Ovary (tissue), 10 donors: ENCODE measurements at places on chromosomes 6 and 20. TPM values are rescaled to one million over a fixed set of nuclear protein-coding genes. Genes with fewer than 3 reads are reported as not detected.

DNA sequence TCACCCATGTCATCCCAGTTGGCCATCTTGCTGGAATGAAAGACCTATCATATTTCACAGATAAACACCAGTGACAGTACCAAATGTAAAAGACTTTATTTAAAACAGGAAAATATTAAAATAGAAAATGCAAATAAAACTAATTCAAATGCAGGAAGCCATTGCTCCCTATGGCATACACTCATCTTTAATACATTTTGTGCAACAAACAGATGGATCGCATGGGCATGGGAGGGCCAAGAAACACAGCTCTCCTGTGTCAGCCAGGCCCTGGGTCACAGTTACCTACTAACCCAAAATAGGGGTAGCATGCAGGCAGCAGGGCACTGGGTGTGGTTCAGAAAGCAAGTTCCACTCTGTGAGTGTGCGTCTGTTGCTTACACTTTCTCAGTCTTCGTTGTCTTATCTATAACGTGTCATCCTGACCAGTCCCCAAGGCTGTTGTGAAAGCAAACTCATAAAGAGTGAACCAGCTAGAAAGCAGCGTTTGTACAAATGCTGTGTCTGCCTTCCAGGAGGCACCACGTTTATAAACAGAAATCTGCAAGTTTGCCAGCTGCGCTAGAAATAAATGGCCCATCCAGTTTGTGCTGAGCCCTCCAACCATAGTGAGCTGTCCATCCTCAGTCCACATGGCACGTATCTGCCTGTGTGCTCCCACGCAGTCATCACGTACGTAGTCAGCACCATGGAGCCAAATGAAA, 180.5 kb downstream of the SYNDIG1 start:
- H3K4me3 ChIP-seq, result no peak overlapping the region
- H3K27ac ChIP-seq, result no peak overlapping the region
- peaks cover 2% of the 10 kb centered on the region for H3K4me1 ChIP-seq
- H3K36me3 ChIP-seq, result no peaks in the 10 kb centered on the region

GRCh38 chr6:137117581-137117980, 55.9 kb downstream of the IL22RA2 start:
- no peaks in the 10 kb centered on the region for H3K27me3 ChIP-seq
- H3K4me1 ChIP-seq, result no peaks in the 10 kb centered on the region
- H3K27ac ChIP-seq, result no peak overlapping the region
- DNase-seq, result no peak
- no peaks in the 10 kb centered on the region for H3K36me3 ChIP-seq

DNA sequence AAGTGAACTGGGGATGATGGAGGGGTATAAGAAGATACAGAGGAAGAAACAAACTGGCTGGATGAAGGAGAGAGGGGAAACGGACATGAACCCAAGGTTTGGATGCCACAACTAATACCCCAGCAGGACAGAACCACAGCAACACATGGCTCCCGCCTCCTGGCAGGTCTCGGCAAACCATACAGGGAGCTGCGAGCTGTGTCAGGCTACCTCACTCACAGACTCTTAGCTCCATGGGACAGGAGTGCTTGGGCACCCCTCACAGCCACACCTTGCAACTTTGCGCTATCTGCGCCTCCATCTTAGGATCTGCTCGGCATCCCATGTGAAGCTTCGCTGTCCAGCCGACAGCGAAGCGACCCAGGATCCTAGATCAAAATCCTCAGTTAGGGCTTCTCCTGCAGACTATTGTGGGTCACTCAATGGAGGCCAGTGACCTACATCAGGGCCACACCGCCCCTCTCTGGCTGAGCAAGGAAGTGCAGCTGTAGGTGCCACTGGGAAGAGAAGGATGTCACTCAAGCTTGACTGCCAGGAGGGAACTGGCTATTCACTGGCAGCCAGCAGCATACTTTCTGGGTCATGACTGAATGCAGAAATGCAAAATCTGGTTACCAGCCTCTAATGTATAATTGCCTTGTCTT, 174.4 kb upstream of the RIN2 start:
- no peaks in the 10 kb centered on the region for H3K36me3 ChIP-seq
- DNase-seq, result peak; percentile 52
- H3K4me3 ChIP-seq, result no peak overlapping the region
- no peak overlapping the region for H3K27ac ChIP-seq

DNA sequence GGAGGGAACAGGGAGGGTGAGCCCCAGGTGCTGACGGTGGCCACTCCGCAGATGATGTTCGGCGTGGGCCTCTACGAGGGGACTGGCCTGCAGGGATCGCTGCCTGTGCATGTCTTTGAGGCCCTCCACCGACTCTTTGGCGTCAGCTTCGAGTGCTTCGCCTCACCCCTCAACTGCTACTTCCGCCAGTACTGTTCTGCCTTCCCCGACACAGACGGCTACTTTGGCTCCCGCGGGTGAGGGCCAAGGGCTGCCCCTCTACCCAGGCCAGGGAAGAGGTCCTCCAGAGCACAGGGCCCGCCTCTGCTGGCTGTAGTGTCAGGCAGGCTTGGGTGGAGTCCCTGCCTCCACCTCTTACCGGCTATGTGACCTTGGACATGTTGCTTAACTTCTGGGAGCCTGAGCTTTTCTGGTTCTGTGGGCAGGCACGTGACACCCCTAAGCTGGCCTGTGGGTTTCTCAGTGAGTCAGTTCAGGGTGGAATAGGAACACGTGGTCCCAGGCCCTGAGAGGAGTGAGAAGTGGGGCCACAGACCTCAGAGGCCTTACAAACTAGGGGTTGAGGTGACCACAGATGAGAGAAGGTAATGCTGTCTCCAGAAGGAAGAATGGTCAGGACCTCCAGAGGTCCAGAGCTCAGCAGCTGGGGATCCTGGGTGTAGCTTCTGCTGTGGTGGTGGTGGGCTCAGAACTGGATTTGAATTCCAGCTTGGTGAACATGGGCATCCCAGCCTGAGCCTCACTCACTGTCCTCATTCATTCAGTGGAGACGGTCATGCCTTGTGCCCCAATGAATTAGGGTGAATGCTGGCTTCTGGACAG, 11.9 kb downstream of the PCIF1 start:
- H3K27me3 ChIP-seq, result no peaks in the 10 kb centered on the region

DDRGK1 gene
- 52.3 TPM for total RNA-seq

DNA sequence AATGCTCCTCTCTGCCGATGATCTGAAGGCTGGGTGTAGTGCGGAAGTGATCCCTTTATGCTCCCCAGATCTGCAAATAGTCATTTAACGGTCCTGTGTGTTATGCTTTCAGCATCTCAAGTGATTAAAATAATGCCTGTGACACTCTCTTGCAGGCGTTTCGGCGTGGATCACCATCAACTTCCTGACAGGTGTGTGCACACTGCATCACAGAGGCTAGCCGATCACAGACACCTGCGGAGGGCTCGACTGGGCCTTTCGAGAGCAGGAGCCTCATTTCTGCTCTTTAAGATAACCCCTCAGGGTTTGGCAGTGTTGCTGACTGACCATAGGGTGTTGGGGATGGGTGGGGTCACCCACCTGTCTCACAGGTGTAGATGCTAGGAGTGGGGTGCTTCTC, 20.0 kb downstream of the ENTPD6 start:
- no peaks in the 10 kb centered on the region for H3K36me3 ChIP-seq
- H3K27me3 ChIP-seq, result no peaks in the 10 kb centered on the region
- DNase-seq, result no peak
- no peak overlapping the region for H3K4me3 ChIP-seq
- H3K27ac ChIP-seq, result no peak overlapping the region

GRCh38 chr20:61659246-61659993, 406.3 kb downstream of the TAF4 start:
- no peak overlapping the region for H3K4me3 ChIP-seq
- DNase-seq, result no peak
- no peaks in the 10 kb centered on the region for H3K27me3 ChIP-seq
- H3K27ac ChIP-seq, result no peak overlapping the region

CEP162 gene
- 9.4 TPM for total RNA-seq

DNA sequence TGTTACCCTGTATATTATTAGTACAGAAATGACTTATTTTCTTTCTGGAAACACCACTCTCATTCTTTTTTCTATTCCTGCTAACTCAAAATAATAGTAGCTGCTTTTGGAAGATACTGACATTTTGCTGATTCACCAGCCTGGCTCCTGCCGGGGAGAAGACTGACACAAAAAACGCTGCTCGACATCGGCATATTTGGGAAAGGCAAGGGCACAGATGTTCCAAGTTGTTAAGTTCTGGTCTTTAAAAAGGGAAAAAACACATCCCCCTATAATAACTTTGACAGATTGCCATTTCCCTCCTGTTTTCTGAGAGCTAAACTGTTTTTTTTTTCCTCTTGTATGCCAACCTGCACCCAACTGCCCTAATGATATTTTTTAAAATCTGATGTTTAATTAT, 55.4 kb downstream of the CTNNBL1 start:
- H3K4me3 ChIP-seq, result no peak overlapping the region
- no peaks in the 10 kb centered on the region for H3K4me1 ChIP-seq
- no peaks in the 10 kb centered on the region for H3K36me3 ChIP-seq
- no peaks in the 10 kb centered on the region for H3K27me3 ChIP-seq
- H3K27ac ChIP-seq, result no peak overlapping the region
- no peak for DNase-seq

DNA sequence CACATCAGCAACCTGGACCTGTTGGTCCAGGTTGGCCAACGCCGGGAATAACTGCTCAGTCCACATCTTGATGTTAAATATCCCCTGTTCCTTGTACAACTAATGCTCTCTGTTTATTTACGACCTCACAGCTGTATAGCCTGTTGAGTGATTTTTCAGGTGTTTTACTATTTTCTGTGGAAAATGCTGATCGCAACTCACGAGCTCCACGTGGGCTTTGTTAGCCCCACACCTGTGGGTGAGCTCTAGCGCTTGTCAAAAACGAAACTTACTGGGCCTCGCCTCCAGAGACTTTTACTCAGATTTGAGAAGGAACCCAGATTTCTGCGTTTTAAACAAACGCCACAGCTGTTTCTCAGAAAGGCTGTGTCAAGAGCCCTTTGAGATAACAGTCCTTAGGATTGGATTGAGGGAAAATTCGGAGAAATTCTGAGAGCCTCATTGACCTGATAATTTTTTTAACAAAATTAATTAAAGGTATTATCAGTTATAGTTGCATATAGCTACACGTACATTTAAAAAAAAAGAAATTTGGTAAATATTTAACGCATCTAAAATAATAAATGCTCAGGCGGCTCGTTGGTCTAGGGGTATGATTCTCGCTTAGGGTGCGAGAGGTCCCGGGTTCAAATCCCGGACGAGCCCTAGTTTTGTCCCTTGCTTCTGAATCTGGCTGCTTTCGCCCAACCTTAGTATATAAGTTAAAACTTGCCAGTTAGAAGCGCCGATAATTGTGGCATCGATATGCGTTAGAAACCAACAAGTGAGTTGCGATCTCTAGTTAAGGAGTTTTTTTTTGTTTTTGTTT, 16.7 kb downstream of the HMGN4 start:
- H3K4me1 ChIP-seq, result peaks cover 3% of the 10 kb centered on the region
- peak overlapping the region; percentile 38 for H3K27ac ChIP-seq
- no peak for DNase-seq
- H3K4me3 ChIP-seq, result peak overlapping the region; percentile 46

- DNase-seq, result no peak
- no peaks in the 10 kb centered on the region for H3K4me1 ChIP-seq
- no peaks in the 10 kb centered on the region for H3K36me3 ChIP-seq
- no peak overlapping the region for H3K27ac ChIP-seq
Measured at GRCh38 chr20:15905661-15906060, 667.6 kb downstream of the KIF16B start.

EYS gene
- not detected for total RNA-seq

MAS1 gene
- 0.11 TPM for total RNA-seq

DNA sequence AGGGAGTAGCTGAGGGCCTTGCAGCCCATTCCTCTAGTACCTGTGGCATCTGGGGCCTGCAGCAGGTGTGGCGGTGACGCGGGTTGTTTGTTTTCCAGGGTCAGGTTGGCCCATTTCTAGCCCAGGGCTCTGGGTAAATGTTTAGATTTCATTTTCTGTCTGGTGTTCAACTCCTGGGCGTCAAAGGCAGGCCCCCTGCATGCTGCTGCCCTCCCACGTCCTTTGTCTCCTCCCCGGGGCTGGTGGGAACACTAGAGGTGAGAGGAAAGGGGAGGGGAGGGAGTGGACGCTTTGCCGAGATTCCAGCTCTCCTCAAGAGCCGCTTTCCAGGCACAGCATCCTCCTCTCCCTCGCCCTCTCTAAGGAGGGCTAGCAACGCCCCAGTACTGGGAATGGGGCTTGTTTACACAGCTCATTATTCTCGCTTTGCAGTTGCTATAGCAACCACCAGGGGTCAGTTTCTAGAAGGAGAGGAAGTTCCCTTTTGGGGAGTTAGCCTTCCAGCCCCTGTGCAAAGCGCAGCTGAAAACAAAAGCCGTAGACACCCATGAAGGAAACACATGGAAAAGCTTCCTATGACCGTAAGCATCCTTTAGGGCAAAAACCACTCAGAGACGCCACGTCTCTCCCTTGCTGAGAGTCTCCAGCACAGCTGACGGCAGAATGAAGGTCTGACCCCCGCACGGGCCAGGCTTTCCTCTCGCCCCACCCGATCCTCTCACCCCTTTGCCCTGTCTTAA, 170.6 kb downstream of the LY86 start:
- DNase-seq, result peak; percentile 71
- no peak overlapping the region for H3K4me3 ChIP-seq
- no peak overlapping the region for H3K27ac ChIP-seq
- H3K36me3 ChIP-seq, result no peaks in the 10 kb centered on the region

GRCh38 chr6:69973138-69973537, 106.8 kb downstream of the COL19A1 start:
- DNase-seq, result no peak
- H3K36me3 ChIP-seq, result no peaks in the 10 kb centered on the region
- H3K4me1 ChIP-seq, result no peaks in the 10 kb centered on the region
- H3K4me3 ChIP-seq, result no peak overlapping the region
- no peak overlapping the region for H3K27ac ChIP-seq

ABHD16B gene
- not detected for total RNA-seq

DNA sequence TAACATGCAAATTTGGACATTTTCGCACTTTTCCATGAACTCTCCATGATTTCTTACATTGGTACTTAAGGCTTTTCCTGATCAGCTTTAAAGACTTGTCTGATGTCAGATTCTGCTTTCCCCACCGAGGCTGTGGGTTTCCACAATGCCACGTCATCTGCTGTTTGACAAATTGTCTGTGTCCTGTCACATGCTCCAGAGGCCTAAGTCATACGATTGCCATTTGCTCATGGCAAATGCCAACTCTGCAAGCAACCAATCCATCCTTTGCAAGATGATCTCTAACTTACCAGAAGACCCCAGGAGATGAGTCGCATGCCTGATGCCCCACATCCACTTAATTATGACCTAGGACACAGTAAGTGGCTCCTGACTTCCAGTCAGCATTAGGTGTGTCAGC, 556.5 kb downstream of the BMP2 start:
- H3K36me3 ChIP-seq, result no peaks in the 10 kb centered on the region
- H3K27ac ChIP-seq, result no peak overlapping the region
- no peak overlapping the region for H3K4me3 ChIP-seq

- no peaks in the 10 kb centered on the region for H3K27me3 ChIP-seq
- H3K27ac ChIP-seq, result no peak overlapping the region
- no peaks in the 10 kb centered on the region for H3K36me3 ChIP-seq
- H3K4me1 ChIP-seq, result no peaks in the 10 kb centered on the region
Measured at GRCh38 chr6:117451671-117452070, 25.9 kb upstream of the ROS1 start.
